ENCODE measurements at places on chromosomes 7 and 10.

GRCh38 chr10:103558911-103559310 lies 65.4 kb downstream of the NEURL1 start:
- DNase-seq, result no peak

GRCh38 chr10:112360308-112361270 lies 13.3 kb upstream of the ACSL5 start:
- no peak for DNase-seq

DNA sequence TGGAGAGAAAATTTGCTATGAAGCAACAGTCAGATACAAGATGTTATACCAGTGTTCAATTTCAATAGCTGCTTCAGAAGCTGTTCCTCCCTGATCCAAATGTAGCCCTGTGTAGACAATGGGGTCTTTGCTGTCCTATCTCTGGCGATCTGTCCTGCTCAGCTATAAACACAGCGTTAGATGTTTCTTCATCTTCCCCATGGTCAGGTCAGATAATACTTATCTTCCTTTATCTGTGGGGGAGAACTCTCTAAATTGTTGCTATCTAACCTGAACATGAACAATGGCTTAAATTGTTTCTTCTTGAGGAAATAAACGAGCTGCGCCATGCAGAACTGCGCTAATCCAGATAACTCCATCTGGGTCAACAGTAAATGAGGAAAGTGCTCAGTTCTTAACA lies 15.6 kb upstream of the KIAA1217 start:
- no peak for DNase-seq

DNA sequence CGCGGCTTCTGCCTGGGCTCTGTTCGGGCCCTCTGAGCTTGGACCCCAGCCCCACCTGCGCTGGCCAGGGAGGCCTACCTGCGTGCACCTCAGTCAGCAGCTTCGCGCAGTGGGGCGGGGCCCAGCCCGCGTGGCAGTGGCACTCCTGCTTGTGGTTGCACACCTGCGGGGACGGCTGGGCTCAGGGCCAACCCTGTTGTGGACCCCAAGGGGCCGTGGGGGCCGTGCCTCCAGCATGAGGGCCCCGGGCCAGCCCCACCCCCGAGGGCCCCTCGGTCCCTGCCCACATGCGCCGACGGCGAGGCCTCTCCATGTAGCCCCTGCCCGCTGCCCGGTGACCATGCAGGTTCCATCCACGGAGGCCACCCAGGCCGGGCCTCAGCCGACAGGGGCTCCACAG lies 7.3 kb downstream of the ADAM8 start:
- no peak for DNase-seq

DNA sequence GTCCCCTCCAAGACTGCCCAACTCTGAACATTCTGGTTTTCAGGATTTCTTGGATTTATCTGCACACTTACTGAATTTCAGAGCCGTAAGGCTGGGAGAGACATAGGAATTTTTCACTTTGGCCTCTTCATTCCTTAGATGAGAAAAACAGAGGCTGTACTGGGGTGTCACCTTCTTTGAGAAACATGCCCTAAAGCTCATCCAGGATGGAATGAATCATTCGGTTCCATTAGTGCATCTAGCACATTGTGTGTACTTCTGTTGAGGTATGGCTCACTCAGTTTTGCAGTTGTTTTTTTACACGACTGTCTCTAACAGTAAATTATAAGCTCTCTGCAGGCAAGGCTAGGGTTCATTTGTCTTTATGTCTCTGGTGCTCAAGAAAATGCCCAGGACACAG lies 383.4 kb downstream of the GATA3 start:
- DNase-seq, result no peak

DNA sequence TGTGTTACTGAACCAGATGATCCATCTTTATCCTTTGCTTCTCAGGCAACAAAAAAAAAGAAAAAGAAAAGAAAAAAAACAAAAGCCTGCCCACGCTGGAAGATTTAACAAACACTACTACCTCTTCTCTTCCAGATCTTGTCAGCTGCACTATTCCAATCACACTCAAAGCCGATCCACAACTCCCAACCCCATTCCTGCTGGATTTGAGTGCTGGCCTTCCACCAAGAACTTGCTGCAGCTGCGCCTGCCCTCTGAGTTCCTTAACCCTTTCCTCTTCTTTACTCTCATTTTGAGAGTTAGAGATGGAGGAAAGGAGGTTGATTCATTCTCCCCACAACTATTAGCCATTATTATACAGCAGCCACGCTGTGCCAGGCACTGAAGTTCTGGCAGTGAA lies 16.0 kb upstream of the ITGA8 start:
- DNase-seq, result peak; percentile 53

GRCh38 chr10:81865581-81865980 lies 9.4 kb upstream of the NRG3 start:
- DNase-seq, result no peak

DNA sequence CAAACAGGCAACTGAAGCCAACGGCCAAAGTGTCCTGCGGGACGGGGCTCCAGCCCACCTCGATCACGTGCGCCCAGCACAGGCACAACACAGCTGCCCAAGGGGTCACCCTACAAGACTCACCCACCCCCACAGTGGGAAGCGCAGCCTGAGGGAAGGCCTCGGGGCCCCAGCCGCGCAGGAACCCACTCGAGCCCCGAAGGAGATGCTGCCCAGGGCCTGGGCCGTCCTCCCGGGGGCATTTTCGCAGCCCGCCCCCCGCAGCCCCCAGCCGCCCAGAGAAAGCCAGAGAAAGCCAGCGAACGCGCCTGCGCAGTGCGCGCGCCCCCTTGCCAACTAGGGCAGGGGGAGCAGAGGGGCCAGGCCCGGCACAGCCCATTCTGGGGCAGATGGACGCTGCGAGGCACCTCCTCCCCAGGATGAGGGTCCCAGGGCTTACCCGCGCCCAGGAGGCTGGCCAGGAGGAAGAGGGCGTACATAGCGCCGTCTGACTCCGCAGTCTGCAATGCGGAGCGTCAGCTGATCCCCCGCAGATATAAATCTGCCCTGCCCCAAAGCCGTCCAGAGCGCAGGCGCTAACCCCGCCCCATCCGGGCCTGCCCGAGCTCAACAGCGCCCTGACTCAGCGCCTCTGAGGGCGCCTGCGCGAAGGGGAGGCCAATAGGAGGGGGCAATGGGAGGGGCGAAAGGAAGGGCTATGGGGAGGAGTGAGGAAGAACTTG lies at the start of gene PSAP:
Gene PSAP (minus strand): TSS at position 509 of the 722 bp plus-strand sequence. CDS start 30 bp downstream, at position 479.
- DNase-seq, result peak; percentile 99

- DNase-seq, result no peak
These were observed 223.4 kb upstream of the YAE1 start for GRCh38 chr7:39342763-39343162.

- DNase-seq, result no peak
These were observed 297.4 kb downstream of the ZWINT start for GRCh38 chr10:56063642-56064041.

GRCh38 chr7:155644971-155645509 lies 579 bp downstream of the RBM33 start:
- DNase-seq, result peak; percentile 37

DNA sequence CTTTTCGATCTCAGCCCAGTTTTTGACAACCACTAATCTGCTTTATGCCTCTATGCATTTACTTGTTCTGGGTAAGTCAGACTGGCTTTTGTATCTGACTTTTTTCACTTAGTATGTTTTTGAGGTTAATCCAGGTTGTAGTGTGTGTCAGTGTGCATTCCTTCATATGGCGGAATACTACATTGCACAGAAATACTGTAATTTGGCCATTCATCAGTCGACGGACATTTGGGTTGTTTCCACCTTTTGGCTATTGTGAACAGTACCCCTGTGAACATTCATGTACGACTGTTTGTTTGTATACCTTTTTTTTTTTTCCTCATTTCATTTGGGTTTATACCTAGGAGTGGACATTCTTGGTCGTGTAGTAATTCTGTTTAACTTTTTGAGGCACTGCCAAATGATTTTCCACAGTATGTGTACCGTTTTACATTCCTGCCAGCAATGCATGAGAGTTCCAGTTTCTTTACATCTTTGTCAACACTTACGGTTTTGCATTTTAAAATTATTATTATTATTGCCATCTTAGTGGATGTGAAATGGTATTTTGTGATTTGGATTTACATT lies 57.4 kb downstream of the MKLN1 start:
- no peak for DNase-seq

- no peak for DNase-seq
These were observed 10.4 kb downstream of the PANK1 start for GRCh38 chr10:89634637-89635036.

- no peak for DNase-seq
These were observed 720.8 kb downstream of the AUTS2 start for GRCh38 chr7:70319057-70319456.

- DNase-seq, result no peak
These were observed 99.1 kb downstream of the PLCE1 start for GRCh38 chr10:94092848-94093247.

GRCh38 chr7:36657036-36657660 lies 67.1 kb downstream of the AOAH start:
- DNase-seq, result no peak

GRCh38 chr7:114102131-114102530 lies 183.3 kb upstream of the PPP1R3A start:
- no peak for DNase-seq

DNA sequence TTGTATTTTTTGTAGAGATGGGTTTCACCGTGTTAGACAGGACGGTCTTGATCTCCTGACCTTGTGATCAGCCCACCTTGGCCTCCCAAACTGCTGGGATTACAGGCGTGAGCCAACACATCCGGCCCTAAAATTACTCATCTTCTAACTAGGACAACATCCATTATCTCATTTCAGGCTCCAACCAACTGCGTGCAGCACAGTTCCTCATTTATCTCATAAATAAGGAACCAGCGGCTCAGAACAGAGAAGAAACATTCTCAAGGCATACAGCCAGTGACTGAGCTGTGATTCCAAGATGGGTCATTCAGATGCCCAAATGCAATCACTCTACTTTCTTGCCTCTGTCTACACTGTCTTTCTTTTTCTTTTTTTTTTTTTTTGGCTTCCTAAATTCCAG lies 356.1 kb downstream of the ELMO1 start:
- DNase-seq, result peak; percentile 61

- DNase-seq, result peak; percentile 12
These were observed 22.0 kb upstream of the ELFN1 start for GRCh38 chr7:1647961-1648672.

DNA sequence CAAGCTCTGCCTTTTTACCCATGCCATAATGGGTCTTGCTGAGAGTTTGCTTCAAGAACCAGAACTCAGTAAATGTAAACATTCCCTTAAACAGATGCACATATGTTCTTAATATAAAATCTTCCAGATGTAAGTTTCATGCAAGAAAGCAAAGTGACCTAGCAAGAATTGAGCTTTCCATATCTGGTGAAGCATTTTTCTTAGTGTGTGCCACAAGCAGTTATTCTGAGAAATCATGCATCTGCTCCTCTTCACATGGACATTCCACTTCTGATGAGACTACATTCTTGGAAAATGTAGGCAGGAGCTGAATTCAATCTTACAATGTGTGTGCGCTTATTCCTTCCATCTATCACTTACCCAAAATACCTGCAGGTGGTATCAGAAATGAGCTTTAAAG lies 227.8 kb upstream of the LRRTM3 start:
- DNase-seq, result no peak

DNA sequence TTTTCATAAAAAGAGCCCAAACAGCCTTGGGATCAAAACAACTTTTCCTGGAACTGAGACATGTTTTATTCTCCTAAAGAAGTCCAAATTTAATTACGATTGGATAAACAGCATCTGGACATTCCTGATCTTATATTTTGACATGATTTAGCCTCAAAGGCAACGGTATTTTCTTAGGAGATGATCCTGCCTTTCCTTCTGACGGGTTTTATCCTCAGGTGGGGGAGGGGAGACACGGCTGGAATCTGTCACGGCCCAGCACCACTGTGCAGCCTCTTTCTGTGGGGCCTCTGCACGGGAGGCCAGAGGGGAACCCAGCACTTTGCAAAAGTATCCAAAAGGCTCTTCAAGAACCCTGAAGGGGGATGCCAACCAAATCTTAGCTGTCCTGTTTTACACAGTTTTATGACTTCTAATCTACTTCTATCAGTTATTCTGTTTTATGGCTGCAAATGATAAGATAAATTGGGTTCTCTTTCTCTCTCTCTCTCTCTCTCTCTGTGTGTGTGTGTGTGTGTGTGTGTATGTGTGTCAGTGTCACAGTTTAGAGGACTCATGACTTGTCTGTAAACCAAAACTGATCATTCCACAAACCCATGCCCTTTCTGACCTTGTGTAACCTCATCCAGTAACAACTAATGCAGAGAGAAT lies 321.1 kb upstream of the NPVF start:
- no peak for DNase-seq

GRCh38 chr10:129021594-129022304 lies 445.3 kb upstream of the MGMT start:
- DNase-seq, result no peak

GRCh38 chr10:93775356-93775755 lies 17.6 kb downstream of the LGI1 start:
- no peak for DNase-seq

- DNase-seq, result no peak
These were observed 19.7 kb downstream of the ADCY1 start for GRCh38 chr7:45593877-45594276.

GRCh38 chr7:19284596-19285300 lies 139.5 kb upstream of the FERD3L start:
- no peak for DNase-seq

- no peak for DNase-seq
These were observed 91.7 kb upstream of the HPS1 start for GRCh38 chr10:98538472-98538871.

GRCh38 chr7:55055479-55055878 lies 36.7 kb downstream of the EGFR start:
- DNase-seq, result no peak
